ENCODE measurements at places on chromosomes 7 and 10. TPM values are rescaled to one million over a fixed set of nuclear protein-coding genes. Genes with fewer than 3 reads are reported as not detected.

BHLHA15 gene
- total RNA-seq = 0.61 TPM

TSPAN14 gene
- 129 TPM for total RNA-seq

TBXAS1 gene
- total RNA-seq = 15.6 TPM

TDRD1 gene
- total RNA-seq = not detected

ACSM6 gene
- total RNA-seq = not detected

EPHB6 gene
- 0.80 TPM for total RNA-seq

GRID2IP gene
- total RNA-seq = not detected

NUTM2E gene
- 0.43 TPM for total RNA-seq

EFCAB10 gene
- total RNA-seq = 3.0 TPM

ATOH7 gene
- total RNA-seq = 0.08 TPM

ALOX5 gene
- total RNA-seq = 0.22 TPM

GATA3 gene
- 4.4 TPM for total RNA-seq

ARHGEF5 gene
- 3.0 TPM for total RNA-seq

FIGNL1 gene
- total RNA-seq = 16.0 TPM

ASL gene
- total RNA-seq = 22.8 TPM

LRRN3 gene
- not detected for total RNA-seq

LRMDA gene
- total RNA-seq = 4.7 TPM

GBX1 gene
- total RNA-seq = not detected

GPR37 gene
- 0.73 TPM for total RNA-seq

ACHE gene
- 2.3 TPM for total RNA-seq

SEC23IP gene
- 44.9 TPM for total RNA-seq

FOXK1 gene
- 11.1 TPM for total RNA-seq

CDK13 gene
- total RNA-seq = 20.8 TPM

CLCN1 gene
- total RNA-seq = 0.03 TPM

MSS51 gene
- total RNA-seq = 0.31 TPM

GPR26 gene
- not detected for total RNA-seq

LIPM gene
- total RNA-seq = not detected

C10orf53 gene
- total RNA-seq = not detected

NOC3L gene
- total RNA-seq = 26.3 TPM

KCNIP2 gene
- 0.47 TPM for total RNA-seq

PLAC9 gene
- 0.16 TPM for total RNA-seq

CCL24 gene
- not detected for total RNA-seq

KIN gene
- 11.2 TPM for total RNA-seq

PGAM1 gene
- total RNA-seq = 616 TPM

PAXIP1 gene
- 13.1 TPM for total RNA-seq

FAM237B gene
- total RNA-seq = 0.10 TPM

KIAA1549 gene
- total RNA-seq = 6.0 TPM

TMEM213 gene
- not detected for total RNA-seq

RSBN1L gene
- total RNA-seq = 10.5 TPM

EBF3 gene
- total RNA-seq = 0.20 TPM

ITGB8 gene
- 1.4 TPM for total RNA-seq
